Activated CD8-positive, alpha-beta memory T cell treated with anti-CD3 and anti-CD28 coated beads, Interleukin-2, amount 10 ng/mL, durations not matched to agents 7 days and 5 days (primary cell): ENCODE measurements at places on chromosomes 5 and 9.

DNA sequence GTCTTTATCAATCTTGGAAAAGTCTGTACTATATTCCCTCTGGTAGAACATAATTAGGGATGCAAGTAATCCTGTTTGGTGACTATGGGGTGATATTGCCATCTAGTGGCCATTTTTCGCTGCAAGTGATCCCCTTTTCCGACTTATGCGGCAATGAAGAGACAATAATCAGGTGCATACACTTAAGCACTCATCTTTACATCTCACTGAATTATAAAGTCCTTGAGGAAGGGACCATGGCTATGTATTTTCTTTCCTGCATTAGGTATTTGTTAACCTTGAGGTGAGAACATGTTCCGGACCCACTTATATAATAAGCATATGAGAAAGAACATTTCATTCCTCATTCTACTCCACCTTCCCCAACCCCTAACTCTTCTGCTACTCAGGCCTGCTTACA, 19.6 kb upstream of the LIX1 start:
- peak; percentile 64 for DNase-seq

DNA sequence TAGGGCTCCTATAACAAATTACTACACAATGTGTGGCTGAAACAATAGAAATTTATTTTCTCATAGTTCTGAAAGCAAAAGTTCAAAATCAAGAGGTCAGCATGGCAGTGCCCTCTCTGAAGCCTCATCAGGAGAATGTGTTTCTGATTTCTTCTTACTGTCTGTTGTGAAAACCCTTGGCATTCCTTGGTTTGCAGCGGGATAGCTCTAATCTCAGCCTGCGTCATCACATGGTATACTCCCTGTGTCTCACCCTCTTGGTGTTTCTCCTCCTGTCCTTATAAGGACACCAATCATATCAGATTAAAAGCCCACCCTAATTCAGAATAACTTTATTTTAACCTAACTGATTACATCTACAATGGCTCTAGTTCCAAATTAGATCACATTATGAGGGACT, 87.5 kb upstream of the CDH9 start:
- no peak for DNase-seq

DNA sequence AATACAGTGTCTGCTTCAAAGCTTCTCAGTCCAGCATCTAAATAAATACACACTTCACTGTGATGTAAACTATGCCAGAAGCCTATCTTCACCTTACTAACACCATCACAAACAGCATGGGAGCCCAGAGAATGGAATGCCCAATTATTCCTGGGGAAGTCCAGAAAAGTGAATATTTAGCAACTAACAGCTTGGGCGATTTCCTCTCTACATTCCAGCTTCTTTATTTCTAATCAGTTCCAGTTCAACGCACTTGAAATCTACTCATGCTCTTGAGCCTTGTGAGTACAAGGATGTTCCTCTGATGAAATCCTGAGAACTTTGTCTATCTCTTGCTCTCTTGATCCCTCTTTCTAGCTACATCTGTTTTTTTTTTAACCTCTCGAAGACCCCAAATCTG, 100.4 kb upstream of the C9orf72 start:
- DNase-seq, result no peak

DNA sequence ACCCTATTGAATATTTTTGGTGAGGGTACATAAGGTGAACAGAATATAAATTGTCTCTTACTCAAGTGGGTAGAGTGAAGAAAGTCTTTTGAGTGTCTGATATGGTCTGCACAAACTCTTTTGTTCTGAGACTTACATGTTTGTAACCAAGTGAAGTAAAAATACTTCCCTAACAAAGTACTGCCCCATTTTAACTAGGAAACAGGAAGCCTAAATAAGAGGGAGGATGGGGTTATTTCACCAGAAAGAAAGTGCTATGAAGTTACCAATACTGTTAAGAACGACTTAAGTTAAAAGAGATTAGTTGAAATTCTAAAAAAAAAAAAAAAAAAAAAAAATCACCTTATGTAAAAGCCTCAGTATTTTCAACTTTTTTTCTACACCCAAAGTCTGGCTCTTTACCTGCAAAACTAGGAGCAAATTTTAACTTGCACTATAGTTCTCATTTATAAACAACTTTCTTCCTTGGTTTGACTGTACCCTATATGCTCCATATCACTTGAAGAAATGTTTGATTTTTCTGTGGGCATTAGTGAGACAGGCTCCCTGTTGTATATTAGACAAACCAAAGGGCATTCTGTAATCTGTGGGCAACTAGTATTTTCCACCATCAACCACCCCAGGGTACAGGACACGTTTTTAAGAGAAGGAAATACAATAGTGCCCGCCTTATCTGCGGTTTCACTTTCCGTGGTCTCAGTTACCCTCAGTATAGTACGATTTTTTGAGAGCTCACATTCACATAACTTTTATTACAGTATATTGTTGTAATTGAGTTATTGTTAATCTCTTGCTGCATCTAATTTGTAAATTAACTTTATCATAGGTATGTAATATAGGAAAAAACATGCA, 127.7 kb downstream of the NR3C1 start:
- no peak for DNase-seq

- DNase-seq, result no peak
Measured at GRCh38 chr5:33170411-33170810, 270.4 kb upstream of the TARS1 start.

GRCh38 chr9:84841931-84842330, 172.4 kb downstream of the NTRK2 start:
- no peak for DNase-seq

DNA sequence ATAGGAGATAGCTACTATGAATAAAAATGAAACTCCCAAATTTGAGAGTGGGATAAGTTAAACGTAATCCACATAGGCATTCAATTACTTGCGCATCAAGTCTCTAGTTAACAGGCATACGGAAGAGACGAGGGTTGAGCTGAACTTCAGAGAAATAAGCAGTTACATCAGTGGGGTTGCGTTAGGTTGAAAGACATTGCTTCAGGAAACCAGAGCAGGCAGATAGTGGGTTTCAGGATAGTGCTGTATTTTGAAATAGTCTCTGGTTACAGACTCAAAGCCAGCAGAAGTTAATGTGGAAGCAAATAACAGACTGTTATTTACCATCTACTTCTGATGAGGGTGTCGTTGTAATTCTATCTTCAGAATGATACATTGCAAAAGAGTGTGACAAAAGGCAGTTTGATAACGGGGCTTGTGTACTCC, 533.4 kb downstream of the PDE4D start:
- DNase-seq, result no peak

GRCh38 chr5:1761453-1761755, 38.2 kb downstream of the MRPL36 start:
- peak; percentile 9 for DNase-seq

DNA sequence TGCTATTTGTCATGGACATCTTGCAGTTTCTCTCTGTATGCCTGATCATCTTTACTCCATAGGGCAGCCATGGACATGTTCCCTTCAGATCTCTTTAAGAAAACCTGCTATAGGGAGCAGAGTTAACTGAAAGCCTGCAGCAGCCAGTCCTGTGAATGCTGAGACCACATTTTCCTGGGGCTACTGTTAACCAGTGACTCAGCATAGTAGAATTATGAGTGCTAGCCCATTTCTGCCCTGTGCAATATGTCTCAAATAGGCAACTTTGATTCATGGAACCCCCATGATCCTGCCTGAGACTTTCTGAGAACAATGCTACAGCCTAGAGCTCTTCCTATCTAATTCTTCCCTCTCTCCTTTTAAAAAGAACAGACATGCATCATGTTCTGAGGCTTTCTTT, 624.2 kb downstream of the CHSY3 start:
- no peak for DNase-seq

- no peak for DNase-seq
Measured at GRCh38 chr5:65032250-65032649, 263.5 kb downstream of the CWC27 start.

GRCh38 chr5:102483736-102484135, 15.1 kb downstream of the SLCO6A1 start:
- no peak for DNase-seq

- no peak for DNase-seq
Measured at GRCh38 chr9:14960881-14961280, 50.7 kb upstream of the FREM1 start.

GRCh38 chr9:22645893-22646292, 199.3 kb downstream of the DMRTA1 start:
- no peak for DNase-seq

GRCh38 chr5:56059854-56060253, 65.1 kb upstream of the IL6ST start:
- no peak for DNase-seq

DNA sequence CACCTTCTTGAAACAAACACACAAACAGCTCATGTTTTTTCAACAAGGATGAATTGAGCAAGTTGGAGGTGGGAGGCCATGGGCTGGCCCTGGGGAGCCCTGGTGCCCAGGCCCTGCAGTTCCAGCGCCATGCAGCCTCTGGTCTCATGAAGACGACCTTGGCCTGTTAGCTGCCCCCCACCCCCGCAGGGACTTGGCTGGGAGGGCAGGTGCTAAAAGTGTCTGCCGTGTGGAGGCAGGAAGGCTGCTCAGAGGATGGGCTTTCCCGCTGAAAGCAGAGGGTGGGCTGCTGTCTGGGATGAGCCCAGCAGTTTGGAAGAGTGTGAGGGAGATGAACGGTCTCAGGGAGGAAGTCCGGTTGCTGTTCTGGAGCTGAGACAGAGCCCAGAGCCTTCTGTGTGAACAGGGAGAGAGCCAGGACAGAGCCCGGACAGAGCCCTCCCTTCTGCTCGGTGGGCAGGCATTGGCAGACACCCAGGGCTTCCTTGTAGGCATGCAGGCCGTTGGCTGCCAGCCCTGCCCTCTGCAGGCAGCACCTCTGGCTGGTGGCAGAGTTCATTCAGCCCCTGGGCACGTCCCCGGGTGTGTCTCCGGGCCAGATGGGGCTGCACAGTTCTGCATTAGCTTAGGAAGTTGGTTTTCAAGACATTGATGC, 18.7 kb downstream of the ROPN1L start:
- DNase-seq, result no peak

GRCh38 chr9:21812946-21813568, 10.6 kb downstream of the MTAP start:
- peak; percentile 75 for DNase-seq

GRCh38 chr9:76099516-76099915, 209.0 kb downstream of the PCSK5 start:
- no peak for DNase-seq

DNA sequence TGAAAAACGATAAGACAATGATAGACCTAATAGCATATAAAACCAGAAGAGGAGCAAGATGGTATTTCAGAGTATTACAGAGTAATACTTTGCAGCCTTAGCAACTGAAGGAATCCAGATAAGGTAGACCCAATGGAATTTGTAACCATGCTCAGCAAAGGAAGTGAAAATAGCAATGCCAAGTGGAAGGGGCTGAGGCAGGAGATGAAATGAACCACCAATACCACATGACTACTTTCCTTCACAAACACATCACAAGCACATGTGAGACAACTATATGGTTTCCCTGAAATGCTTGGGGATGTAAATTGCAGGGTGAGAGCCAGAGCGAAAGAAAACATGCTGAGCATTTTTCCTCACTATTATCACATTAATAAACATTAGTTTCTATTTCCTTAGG, 79.8 kb upstream of the MELK start:
- DNase-seq, result no peak

DNA sequence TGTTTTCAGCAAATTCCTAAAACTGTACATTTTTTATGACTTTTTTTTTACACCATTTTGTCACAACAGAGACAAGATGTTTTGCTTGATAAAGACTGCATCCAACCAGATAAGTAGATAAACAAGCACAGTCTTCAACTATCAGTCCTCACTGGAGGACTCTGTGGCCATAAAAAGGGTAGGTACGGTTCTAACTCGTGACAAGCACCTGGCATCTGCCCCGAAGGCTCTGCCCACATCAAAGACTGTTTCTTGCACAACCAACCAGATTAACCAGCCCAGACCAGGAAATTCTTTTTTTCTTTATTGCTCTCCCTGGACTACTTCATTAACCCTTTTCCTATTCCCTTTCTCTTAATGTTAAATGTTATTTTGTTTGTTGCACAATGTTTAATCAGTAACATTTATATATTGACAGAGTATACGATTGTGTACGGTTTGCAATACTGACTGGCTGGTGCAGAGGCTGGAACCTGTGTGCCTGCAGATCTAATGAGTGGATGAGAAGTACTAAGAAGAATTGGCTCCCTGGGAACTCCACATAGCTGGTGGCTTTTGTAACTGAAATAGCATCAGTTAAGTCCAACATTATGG, 74.1 kb downstream of the SERINC5 start:
- DNase-seq, result peak; percentile 57

DNA sequence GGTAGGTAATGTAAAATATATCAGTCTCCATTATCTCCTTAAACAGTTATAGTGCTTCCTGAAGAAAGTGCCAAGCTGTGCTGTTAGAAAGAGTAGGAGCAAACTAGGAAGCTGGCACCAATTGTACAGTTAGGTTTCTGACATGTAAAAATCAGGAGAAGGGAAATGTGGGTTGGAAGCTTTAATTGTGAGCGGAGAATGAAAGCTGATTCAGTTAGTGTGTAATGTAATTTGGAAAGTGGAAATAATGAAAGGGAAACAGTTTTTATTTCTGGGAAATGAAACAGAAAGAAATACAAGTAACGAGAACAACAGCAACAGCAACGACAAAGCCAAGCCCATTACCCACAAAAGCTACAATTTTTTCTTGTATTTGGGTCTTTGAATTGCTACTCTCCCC, 48.8 kb upstream of the JAK2 start:
- no peak for DNase-seq

DNA sequence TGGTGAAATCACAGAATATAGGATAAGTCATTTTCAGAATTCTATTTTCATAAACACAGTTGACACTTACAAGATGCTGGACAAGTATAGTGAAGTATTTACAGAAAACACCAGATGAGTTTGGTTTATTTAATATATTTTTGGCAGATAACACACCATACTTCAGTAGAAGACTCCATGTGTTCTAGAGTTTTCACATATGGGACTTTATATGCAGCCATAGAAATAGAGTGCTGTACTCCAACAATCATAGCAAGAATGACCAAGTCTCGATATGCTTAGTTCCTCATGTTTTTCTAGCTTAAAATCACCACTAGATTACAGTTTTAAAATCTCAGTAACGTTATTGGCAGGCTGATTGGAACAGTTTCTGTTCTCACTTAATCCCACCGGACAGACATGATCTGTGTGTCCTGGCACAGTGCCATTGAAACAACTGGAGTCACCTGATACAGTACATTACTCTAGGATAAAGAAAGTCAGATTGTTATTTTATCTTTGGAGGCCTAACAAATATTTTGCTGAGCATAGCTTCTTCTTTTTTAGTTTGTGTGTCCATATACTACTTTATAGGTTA, 45.8 kb upstream of the ERBIN start:
- no peak for DNase-seq

DNA sequence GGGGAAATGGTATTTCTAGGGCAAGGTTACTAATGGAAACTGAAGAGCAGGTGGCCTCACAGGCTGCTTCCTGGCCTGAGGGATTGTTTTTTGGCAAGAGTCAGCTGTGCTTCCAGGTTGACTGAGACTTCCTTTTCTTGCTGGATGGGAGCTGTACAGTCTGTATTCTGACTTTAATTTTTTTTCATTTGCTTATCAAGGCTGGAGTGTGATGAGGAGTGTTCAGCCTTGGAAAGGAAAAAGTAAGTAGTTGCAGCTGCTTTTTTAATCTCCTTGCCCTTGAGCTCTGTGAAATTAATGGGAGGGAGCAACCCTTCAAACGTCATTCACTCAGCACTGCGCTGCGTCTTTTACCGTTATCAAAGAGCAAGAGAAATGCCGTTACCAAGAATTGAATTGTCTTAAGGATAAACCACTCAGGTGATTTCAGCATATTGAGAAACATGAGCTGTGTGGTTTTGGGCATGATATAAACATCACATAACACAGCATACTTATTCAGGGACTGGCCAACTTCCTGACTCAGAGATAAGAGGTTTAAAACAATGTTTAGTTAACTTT, 47.6 kb downstream of the AQP7 start:
- no peak for DNase-seq

- no peak for DNase-seq
Measured at GRCh38 chr9:87286506-87286905, 211.2 kb upstream of the DAPK1 start.
